Erythroblast (primary cell): ENCODE measurements at places on chromosomes 2 and 18.

- DNase-seq = no peak
These were observed 187.1 kb downstream of the GULP1 start for GRCh38 chr2:188478724-188479123.

GRCh38 chr2:46615986-46616485, 136.7 kb downstream of the TMEM247 start:
- DNase-seq = peak; percentile 60

- DNase-seq = no peak
These were observed 86.7 kb upstream of the MAP4K4 start for GRCh38 chr2:101610750-101611315.

DNA sequence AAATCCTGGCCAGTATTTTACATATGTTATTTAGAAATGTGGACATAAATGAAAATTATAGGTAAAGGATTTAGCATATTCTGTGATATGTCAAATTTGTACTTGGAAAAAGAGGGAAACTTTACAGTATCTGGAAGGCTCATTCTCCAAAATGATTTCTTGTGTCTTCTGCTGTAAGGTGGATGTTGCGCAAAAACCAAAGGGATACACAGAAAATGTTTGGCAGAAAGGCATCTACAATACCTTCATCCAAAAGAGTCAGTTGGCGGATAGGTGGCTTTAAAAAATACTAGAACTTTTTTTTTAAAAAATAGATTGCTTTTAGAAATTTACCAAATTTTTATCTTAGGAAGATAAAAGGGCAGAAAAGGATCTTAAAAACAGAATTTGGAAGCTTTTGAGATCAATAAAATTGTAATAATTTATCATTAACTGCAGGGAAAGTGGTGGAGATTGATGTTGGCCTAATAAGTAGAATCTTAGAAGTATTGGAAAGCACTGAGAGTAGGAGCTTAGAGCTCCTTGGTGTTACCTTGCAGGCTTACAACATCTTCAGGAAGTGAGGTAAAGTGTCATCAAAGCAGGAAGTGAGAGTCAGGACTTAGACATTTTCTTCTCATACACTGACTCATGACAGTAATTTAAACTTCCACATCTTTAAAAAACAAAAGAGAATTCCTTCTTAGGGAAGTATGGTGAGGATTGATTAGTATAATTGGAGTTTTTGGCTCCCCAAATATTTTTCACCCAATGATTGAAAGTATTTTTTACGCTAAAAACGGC, 2.1 kb downstream of the NABP1 start:
- DNase-seq = peak; percentile 48

- no peak for DNase-seq
These were observed 14.0 kb downstream of the ARHGAP25 start for GRCh38 chr2:68748568-68748967.

DNA sequence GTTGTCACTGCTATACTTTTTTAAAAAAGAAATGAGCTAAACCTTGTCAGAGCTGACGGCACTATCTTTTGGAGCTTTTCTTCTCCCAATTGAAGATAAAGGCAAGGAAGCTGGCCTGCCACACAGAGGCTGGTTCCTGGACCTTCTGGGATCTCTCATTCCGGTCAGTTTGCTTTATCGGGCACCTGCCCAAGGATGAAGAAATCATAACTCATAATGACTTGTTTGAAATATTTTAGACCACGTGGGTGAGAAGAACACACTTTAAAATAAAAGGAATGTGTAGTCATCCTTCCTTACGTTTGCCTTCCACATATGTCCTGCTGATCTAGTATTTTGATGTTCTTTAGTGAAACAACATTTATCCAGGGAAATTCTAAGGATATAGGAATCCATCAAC, 535.7 kb downstream of the DCC start:
- DNase-seq = no peak

- no peak for DNase-seq
These were observed 322.1 kb downstream of the GALR1 start for GRCh38 chr18:77571743-77572142.

DNA sequence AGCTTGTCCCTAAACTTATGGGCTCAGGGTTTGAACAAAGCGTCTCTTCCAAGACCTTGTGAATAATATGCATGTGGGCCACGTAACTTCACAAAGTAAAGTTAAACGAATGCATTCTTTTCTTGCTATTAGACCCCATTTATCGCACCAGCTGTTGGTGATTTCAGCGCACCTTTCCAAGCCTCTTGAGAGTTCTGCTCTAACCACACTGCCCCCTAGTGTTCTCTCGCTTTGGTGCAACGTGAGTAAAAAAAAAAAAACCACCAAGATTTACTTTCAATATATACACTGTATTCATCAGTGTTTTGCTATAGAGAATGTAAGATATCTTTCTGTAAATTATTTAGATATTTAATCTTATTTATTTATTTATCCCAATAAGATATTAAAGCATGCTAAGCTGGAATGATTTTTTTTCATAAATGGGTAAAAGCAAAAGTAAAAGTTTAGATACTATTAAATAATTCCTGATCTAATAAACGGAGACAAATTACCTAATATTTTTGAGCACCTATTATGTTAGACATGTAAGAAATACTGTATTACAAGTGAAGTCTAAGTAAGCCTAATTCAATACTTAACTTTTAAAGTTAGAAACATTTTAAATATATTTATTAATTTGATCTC, 459.5 kb downstream of the DLGAP1 start:
- peak; percentile 93 for DNase-seq

DNA sequence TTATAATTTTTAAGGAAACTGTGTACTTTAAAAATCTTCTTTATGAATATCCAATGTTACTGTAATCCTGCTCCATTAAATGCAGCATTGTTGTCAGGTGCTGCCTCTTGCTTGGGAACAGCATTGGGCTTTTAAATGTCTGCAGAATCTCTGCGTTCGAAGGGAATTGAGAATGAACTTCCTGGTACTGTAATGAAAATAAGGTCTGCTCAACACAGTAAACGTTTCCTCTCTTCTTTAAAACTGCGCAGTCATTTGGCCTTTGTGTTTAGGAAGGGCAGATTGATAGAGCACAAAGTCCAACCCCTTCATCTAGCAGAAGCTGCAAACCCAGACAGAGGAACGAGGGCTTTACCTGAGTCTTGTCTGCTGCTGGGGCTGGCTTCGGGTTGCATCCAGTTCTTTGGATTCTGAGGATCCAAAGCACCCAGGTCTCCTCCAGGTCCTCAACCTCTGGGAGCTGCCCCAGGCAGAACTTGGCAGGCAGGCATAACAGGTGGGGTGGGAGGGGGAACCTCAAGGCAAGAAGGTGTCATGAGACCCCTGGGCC, 104.5 kb downstream of the UGGT1 start:
- DNase-seq = no peak

- no peak for DNase-seq
These were observed 206.8 kb downstream of the OTX1 start for GRCh38 chr2:63257473-63257872.
